ENCODE measurements at places on chromosomes 7 and 10.
A peak's percentile ranks its signal among the peaks of the same experiment; 100 is the strongest.

DNA sequence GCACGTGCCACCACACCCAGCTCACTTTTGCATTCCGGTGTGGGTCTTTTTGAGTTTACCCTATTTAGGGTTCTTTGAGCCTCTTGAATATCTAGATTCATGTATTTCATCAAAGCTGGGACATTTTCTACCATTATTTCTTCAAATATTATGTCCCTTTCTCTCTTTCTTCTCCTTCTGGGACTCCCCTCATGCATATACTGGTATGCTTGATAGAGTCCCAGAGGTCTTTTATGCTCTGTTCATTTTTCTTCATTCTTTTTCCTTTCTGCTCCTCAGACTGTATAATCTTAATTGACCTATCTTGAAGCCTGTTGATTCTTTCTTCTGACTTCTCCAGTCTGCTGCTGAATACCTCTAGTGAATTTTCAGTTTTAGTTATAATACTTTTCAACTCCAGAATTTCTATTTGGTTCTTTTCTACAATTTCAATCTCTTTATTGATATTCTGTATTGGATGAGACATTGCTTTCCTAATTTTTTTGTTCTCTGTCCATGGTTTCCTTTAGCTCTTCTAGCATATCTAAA, 9.1 kb upstream of the WAC start:
- no peak for DNase-seq

- peak; percentile 67 for DNase-seq
Observed at GRCh38 chr10:62185919-62186692, 82.5 kb downstream of the RTKN2 start.

- DNase-seq: no peak
Observed at GRCh38 chr7:151395036-151395367, 14.8 kb downstream of the WDR86 start.

GRCh38 chr10:13803566-13804554, 217.1 kb downstream of the PRPF18 start:
- DNase-seq: no peak

DNA sequence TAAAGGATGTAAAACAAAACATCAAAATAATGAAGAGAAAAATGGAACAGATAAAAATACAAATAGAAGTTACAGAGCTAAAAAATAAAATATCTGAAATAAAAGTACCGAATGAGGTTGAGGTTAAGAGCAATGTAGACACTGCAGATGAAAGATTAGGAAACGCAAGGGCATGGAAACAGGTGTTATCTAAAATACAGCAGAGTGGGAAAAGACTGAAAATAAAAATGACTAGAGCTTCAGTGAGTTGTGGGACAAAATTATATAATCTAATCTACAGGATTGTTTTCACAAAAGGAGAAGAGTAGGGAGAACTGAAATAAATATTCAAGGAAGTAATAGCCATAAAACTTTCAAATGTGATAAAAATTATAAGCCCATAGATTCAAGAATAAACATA, 123.8 kb downstream of the PTEN start:
- DNase-seq: no peak

DNA sequence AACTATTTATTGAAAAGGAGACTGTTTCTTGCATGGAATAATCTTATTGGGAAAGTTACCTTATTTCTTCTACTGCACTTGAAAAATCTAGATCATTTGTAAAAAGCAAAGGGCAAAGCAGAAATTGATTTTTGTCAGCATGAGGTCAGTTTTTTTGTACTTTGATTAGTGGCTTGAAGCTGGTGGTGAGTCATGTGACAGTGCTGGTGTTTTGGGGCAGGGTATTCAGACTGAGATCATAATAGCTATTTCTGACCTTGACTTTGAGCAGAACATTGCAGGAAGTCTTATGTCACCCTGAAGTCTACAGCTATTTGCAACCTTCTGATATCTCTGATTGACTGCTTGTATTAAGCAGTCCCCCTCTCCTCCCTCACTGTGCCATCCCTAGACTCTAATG, 66.3 kb upstream of the SORCS3 start:
- no peak for DNase-seq

DNA sequence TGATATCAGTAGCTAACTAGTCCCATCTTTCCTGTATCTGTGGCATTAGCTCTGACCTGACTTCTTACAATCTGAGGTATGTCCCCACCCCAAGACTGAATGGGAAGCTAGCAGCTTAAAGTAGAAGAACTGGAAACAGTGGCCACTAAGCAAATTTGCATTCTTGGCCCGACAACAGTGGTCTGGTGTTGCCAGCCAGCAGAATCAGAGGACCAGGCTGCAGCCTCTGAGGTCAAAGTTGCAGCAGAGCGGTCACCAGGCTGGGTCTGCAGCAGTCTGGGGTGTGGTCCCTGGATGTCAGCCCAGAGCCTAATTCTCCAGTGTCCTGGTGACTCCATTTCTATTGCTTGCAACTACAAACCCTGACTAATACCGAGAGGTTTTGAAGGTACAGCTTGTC, 26.3 kb downstream of the FAM107B start:
- no peak for DNase-seq

DNA sequence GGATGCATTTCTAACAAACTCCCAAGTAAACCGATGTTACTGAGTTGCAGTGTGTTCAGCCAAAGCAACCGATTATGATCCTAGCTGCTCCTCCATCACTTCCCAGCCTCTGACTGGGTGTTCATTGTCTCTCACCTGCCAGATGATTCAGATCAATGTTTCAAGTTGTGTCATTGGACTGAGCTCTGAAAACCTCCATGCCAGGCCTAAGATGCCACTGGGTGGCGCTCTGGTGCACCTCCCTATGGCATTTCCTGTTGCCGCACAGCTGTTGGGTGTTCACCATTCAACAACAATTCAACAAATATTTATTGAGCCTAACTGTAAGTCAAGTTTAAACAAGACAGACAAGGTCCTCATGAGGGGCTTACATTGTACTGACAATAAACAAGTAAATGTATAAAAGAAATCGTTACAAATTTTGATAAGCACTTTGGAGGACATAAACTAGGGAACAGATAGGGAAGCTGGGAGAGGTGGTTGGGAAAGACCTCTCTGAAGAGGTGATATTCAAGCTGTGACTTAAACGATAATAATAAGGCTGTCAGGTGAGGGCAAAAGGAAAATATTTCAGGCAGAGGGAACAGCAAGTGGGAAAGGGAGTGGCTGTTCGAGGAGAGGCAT, 22.8 kb downstream of the RGR start:
- DNase-seq: peak; percentile 88

- DNase-seq: peak; percentile 72
Observed at GRCh38 chr10:30359373-30360206, 10.5 kb upstream of the MTPAP start.

DNA sequence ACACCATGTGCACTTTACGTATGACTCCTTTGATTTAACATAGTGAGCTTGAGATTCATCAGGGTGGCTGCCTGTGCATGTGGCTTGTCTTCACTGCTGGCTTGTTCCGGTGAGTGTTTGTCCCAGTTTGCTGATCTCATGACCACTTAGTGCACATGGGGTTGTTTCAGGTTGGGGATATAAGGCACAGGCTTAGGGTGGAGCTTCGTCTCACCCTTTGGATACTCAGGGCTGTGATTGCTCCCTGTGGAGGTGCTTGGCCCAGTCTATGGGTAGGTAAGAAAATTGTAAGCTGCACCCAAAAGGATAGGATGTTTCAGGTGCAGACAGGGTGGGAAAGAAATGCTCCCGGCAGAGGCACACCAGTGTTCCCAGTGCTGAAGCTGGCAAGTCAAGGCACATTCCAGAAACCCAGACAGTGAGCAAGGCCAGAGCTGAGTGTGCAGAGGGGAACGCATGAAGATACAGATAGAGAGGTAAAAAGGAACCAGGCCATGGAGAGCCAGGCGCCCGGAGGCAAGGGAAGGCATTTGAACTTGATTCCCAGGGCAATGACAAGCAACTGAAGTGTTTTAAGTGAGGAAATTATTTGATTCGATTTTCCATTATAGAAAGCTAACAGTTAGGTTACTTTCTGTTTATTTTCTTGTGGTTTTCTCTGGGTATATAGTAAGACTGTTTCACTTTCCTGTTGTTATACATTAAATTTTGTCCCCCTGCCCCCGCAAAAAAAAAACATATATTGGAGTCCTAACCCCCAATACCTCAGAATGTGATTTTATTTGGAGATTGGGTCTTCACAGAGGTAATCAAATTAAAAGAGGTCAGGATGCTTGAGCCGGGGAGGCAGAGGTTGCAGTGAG, 289.8 kb upstream of the KLF6 start:
- DNase-seq: no peak

DNA sequence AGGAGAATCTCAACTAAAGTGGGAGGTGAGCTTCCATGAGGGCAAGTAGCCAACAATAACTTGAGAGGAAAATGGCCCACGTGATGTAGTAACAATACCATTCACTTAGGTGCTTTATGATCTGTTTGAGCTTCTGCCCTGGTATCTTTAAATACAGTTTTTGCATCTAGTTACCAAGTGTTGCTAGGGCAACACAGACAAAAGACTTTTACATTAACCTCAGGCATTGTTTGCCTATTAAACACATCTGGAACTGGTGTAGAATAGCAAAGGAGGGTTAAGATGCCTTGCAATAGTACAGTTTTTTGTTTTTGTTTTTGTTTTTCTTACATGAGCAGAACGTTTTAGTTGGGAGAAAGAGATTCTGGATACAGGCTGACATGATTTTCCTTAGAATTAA, 97.7 kb upstream of the MTPN start:
- DNase-seq: no peak

GRCh38 chr7:50688226-50688590, 94.5 kb downstream of the GRB10 start:
- no peak for DNase-seq

DNA sequence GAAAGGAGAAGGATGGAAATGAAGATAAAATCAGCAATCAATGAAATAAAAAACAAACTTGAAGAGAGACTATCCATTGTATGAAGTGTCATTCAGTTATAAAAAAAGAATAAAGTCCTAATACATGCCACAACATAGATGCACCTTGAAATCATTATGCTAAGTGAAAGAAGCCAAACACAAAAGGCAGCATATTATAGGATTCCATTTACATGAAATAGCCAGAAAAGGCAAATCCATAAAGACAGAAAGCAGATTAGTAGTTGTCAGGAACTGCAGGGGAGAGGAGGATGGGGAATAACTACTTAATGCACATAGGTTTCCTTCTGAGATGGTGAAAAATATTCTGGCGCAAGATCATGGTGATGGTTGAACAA, 6.6 kb upstream of the PON1 start:
- no peak for DNase-seq

GRCh38 chr7:132881317-132881716, 200.6 kb downstream of the CHCHD3 start:
- DNase-seq: no peak

DNA sequence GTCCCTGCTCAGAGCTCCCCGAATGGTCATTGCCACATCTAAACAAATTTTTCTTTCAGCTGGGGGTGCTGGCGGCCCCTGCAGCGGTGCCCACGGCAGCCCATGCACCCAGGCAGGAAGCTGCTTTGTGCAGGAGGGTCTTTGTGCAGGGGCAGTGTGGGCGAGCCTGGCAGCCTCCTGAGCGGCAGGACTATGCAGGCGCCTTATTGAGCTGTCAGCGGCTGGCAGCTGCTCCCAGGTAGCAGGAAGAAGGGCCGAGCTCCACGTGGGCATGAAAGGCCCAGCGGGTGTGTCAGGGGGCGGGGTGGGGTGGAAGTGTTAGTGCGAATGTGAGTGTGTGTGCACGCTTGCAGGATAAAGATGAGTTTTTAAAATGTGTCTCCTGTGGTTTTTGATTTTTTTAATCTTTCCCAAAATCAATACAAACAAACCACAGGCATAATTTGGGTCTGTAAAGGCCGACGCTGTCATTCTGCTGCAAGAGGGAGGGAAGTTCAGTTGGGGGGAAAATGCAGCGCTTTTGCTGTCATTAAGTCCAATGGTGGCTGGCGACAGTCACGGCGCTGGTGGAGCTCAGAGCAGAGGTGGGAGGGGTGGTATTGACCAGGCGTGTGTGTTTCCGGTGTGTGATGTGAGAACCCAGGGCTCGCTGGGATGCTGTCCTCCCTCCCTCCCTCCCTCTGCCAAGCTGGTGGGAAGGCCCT, 83.9 kb downstream of the LHPP start:
- DNase-seq: peak; percentile 25

DNA sequence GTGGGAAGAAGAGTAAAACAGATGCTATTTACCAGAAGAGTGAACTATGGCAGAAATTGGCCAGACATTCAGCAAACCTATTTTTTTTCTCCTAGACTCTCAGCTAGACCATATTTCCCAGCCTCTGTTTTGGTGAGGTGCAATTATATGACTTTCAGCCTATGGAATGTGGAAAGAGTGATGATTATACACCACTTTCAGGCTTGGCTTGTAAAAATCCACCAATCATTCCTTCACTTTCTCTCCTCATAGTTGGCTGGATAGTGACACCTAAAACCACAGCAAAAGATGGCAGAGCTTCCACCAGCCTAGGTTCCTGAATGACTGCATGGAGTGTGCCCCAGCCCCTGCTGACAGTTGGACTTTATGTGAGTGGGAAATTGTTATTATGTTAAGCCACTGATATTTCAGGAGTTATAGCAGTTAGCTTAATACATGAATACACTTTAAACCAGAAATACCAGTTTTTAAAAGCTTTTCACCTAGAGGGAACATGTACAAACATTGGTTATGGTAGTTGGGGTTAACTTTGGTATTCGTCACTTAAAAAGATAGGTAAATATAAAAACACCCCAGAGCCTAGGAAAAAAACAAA, 19.1 kb upstream of the TNKS2 start:
- DNase-seq: no peak

- DNase-seq: no peak
Observed at GRCh38 chr10:79397575-79398303, 47.7 kb downstream of the ZCCHC24 start.

DNA sequence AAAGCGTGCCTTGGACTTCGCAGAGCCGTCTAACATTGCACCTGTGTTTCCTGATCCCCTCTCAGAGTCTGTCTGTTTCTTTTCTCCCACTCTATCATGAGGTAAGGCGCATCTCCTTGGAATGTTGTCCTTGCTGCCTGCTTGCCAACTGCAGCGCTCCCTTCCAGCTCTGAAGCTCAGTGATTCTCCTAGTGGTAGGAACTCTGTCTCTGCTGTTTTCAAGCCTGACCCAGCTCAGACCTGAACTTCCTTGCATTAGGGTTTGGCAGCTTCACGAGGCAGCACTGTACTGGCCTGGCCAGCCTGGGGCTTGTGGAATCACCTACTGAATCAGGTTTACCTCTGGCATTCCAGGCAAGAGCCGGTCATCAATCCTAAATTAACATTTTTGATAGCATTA, 123.9 kb downstream of the CREB5 start:
- no peak for DNase-seq
